Central memory CD8-positive, alpha-beta T cell (primary cell): ENCODE measurements at places on chromosomes 4 and X.

GRCh38 chr4:2946812-2947600 is 16.2 kb downstream of the NOP14 start:
- no peak overlapping the region for H3K4me3 ChIP-seq
- peaks cover 17% of the 10 kb centered on the region for H3K4me1 ChIP-seq
- DNase-seq = no peak
- peak overlapping the region; percentile 76 for H3K27ac ChIP-seq
- no peaks in the 10 kb centered on the region for H3K27me3 ChIP-seq

GRCh38 chr4:9919047-9919446 is 102.2 kb downstream of the SLC2A9 start:
- no peaks in the 10 kb centered on the region for H3K4me1 ChIP-seq
- no peaks in the 10 kb centered on the region for H3K36me3 ChIP-seq
- H3K4me3 ChIP-seq = no peak overlapping the region
- no peaks in the 10 kb centered on the region for H3K27me3 ChIP-seq
- no peak for DNase-seq

- DNase-seq = no peak
- no peak overlapping the region for H3K27ac ChIP-seq
- H3K4me3 ChIP-seq = no peak overlapping the region
- H3K27me3 ChIP-seq = no peaks in the 10 kb centered on the region
Observed at GRCh38 chr4:155025762-155026457, 182.5 kb upstream of the NPY2R start.

DNA sequence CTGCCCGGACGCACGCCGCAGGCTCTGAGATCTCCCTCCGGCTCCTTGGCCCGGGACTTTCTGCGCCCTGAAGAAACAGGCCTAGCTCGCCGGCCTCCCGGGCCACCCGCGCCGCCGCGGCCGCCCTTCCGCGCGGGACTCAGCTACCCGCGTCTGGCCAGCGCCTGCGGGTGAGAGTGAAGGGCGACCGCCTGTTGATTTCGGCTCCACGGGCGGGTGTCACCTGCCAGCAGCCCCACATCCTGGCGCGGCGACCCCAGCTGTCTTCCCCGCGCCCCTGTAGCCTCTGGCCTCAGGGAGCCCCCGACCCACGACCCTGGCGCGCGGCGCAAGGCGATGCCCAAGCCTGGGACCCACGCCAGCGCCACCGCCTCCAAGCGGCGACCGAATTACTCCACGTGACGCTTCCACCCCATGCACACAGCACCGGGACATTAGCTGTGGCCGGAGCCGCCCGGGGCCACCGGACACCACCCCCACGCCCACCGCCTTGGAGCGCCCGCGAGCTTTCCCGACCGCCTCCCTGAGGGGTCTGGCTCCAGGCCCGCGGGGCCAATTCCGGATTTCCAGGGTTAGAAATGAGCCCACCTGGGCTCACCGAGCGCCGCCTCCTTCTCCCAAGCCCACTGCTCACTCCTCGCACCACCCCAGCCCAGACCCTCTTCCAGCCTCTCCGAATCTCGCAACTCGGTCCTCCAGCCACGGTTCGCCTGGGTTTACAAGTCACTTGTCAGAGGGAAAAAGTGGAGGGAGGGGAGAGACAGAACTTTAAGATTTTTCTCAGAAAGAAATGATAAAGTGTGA is 10.2 kb downstream of the ARX start:
- H3K36me3 ChIP-seq = peaks cover 7% of the 10 kb centered on the region
- peaks cover 19% of the 10 kb centered on the region for H3K4me1 ChIP-seq
- no peak overlapping the region for H3K27ac ChIP-seq
- peak overlapping the region; percentile 2 for H3K4me3 ChIP-seq

DNA sequence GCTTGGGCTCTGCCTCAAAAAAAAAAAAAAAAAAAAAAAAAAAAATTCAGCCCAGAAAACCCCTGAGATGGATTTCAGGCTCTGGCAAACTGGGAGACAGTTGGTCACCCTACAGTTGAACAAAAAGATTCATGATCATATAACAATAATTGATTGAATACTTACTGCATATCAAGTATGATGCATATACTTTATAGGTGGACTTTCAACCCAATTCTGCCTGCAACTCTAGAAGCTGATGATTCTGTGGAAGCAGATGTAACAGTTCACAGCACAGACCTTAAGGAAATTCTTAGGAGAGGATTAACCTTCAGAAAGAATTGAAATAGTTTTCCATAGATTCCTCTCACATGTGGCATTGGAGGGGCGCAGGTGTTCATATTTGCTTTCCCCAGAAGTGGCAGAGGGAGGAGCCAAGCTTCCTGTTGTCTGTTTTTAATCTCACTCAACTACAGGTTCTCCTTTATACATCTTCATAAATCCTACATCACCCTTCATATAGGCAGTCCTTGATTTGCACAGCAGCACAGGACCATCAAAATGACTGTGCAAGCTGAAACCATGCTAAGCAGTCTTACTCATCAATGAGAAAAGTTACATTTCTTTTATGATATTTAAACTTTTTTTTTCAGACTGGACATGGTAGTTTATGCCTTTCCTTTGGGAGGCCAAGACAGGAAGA is 149.4 kb upstream of the KLF3 start:
- H3K27me3 ChIP-seq = no peaks in the 10 kb centered on the region
- H3K4me3 ChIP-seq = peak overlapping the region; percentile 47
- H3K4me1 ChIP-seq = peaks cover 67% of the 10 kb centered on the region
- no peak overlapping the region for H3K27ac ChIP-seq

DNA sequence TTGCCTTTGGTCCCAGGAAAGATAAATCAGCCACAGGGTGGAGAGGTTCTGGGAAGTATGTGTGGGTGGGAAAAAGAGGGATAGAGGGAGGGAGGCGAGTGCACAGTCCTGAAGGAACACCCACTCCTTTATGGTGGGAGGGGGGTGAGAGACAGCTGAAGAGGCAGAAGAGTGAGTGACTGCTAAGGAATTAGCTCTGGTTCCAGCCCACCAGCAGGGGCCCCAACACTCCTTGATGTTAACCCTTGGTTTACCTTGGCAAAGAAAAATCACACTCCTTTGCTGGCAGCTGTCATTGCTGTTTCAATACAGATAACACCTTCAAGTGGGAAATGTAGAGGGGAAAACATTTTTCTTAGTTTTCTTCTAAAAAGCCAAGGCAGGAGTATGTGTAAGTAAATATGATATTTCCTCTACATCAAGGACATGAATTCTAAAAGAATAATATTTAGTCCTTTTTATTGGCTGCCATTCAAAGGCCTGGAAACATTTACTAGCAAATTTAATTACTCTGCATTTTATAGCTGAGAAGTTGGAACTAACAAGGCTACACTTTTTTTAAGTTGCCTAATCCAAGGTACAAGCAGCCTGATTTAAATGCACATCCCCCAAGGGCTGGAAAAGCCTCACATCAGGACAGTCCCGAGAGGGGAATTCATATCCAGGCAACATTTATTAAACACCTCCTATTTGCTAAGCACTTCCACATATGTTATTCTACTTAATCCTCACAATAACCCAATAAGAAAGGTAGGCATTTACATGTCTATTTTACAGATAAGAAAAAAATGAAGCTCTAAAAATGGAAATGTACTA is 81.7 kb downstream of the HS6ST2 start:
- H3K27me3 ChIP-seq = no peaks in the 10 kb centered on the region
- no peaks in the 10 kb centered on the region for H3K4me1 ChIP-seq
- H3K27ac ChIP-seq = no peak overlapping the region
- no peaks in the 10 kb centered on the region for H3K36me3 ChIP-seq
